ENCODE measurements at places on chromosomes 1 and 21.
A peak's percentile ranks its signal among the peaks of the same experiment; 100 is the strongest.

GRCh38 chr1:6110326-6110725, 64.6 kb downstream of the KCNAB2 start:
- DNase-seq = no peak

- DNase-seq = no peak
Measured at GRCh38 chr1:28579401-28579800, 12.7 kb upstream of the RAB42 start.

- no peak for DNase-seq
Measured at GRCh38 chr1:74714429-74715235, 18.2 kb downstream of the CRYZ start.

DNA sequence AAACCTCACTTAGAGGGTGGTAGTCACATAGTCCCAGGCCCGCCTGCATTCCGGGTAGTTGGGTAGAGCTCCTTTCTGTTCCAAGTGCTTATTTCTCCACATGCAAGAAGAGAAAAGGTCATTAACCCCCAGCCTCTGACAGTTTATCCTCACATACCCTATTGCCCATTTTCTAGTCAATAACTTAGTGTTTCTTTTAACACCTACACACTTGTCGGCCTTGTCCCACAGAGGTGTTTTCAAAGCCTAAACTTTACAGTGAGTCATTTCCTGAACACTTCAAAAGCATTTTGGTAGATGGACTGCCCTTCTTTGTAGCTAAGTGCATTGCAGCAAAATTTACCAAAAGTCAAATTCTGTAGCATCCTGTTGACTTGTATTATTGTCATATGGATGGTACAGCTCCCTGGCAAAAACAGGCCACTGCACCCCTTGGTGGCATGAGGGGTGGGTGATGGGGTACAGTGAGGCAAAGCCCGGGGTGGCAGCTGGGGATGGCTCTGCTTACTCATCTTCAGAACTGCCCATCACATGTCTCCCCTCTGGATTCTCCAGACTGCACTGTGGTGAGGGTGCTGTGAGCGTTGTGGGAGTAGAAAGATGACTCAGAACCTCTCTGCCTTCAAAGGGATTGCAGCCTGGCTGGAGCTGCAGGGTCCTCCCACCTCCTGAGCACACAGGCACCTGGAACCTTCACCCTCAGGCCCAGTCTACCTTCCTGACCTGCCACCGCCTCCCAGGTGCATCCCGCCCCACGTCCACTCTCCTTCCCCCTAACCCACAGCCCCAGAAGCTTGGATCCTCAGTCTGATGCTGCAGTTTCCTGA, 45.8 kb upstream of the DMRTB1 start:
- no peak for DNase-seq

DNA sequence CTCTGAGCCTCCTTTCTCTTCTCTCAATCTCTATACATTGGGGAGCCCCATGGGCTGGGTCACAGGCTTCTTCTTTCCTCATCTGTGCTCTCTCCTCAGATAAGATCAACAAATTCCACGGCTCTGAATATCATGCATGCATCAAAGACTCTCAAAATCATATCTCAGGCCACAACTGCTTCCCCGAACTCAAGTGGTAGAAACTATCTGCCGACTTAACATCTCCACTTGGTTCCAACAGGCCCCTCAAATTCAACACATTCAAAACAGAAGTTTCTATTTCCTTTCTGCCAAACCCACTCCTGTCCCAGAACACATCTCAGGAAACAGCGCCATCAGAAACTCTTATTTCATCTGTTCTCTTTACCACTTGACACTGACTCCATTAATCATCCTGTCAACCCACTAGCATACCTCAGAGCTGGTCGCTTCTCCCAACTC, 16.7 kb downstream of the DDX59 start:
- no peak for DNase-seq

DNA sequence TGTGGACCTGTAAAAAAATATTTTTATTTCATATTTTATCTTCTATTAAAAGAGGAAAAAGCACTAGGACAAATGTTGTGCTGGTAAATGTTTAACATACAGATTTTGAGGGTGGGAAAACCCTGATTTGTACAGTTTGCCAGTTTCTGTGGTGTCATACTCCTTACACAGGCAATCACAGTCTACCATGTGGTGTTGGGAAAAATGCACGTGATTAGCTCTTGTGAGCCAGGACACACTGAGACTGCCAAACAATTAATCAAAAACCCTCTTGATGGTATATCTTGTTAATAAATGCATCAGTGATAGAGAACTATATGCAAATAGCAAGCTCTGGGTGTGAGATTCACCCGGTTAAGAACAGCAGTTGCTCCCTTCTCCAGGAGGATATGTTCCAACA, 136.5 kb upstream of the ZC3H11B start:
- no peak for DNase-seq

- DNase-seq = no peak
Measured at GRCh38 chr1:29601021-29601420, 364.7 kb downstream of the PTPRU start.

- DNase-seq = peak; percentile 99
Measured at GRCh38 chr1:151047591-151047924, at the start of gene C1orf56. C1orf56 (plus strand) TSS chr1:151047751; CDS start chr1:151047848, 97 bp downstream.

DNA sequence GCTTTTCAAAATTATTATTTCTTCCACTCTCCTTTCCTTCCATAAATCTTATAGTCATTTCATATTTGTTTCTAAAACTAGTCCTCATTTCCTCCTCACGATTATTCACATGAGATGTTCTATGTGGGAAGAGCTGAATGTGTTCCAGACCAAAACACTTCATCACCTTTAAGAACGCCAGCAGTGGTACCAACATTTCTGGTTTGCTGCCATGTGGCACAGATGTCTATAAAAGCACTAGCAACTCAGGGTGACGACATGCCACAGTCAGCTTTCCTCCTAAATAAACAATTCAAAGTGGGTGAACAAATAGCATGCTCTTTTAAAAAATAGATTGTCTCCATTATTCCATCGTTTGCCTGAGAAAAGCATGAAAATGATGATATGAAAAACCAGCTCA, 1217.8 kb upstream of the ADGRL2 start:
- no peak for DNase-seq

GRCh38 chr1:227562933-227563323, 428 bp upstream of the ZNF678 start:
- DNase-seq = no peak

- no peak for DNase-seq
Measured at GRCh38 chr1:115230281-115230680, 107.8 kb downstream of the NGF start.

GRCh38 chr1:235597867-235598553, 51.6 kb downstream of the GNG4 start:
- DNase-seq = no peak

DNA sequence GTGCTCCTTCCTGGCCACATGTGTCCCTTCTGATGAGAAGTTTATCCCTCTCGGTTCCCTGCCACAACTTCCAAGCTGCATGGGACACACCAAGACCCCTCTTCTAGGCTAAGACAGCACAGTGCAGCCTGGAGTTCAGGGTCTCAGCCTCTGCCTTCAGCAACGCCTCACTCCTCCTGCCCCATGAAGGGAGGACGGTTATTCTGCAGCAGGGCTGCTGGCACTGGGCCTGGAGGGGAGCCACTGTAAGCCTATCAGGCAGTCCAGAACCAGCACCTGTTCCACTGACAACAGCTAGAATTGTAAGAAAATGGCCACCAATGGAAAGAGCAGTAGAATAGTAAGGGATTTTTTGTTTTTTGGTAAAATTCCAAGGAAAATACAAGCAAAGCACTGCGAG, 72.3 kb downstream of the GALNT2 start:
- DNase-seq = no peak

DNA sequence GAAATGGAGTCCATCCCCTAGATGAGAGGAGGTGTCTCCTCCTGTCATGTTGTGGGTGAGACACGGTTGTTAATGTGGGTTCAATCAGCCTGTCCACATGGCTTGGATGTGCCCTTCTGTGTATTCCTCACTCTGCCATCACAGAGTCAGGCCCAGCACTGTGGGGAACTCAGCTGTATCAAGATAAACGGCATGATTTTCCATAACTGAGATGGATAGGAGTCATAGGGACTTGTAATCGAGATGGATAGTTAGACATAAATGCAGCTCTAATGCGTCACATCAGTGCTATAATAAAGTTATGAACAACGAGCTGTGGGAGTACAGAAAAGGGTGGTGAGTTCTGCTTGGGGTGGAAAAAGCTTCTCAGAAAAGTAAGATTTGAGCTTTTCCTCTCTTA, 152.9 kb downstream of the RWDD3 start:
- no peak for DNase-seq

GRCh38 chr1:203289281-203289981, 15.9 kb upstream of the BTG2 start:
- no peak for DNase-seq

GRCh38 chr1:209526137-209526536, 57.4 kb upstream of the CAMK1G start:
- no peak for DNase-seq

DNA sequence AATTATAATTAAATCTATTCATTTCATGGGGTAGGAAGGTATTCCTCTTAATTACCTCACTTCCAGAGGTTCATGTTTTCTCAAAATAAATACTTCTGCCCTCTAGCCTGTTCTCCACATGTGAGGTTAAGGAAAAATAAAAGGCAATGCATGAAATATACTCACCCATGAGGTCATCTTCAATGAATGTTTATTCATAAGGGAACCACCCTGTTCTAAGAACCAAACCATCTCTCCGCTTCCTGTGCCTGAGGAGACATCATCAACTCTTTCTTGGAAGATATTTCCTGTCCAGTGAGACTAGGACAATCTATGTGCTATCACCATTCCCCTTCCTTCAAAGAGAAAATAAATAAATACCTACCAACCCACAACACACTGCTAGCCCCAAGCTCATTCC, 513.7 kb upstream of the PLXNA2 start:
- DNase-seq = no peak

DNA sequence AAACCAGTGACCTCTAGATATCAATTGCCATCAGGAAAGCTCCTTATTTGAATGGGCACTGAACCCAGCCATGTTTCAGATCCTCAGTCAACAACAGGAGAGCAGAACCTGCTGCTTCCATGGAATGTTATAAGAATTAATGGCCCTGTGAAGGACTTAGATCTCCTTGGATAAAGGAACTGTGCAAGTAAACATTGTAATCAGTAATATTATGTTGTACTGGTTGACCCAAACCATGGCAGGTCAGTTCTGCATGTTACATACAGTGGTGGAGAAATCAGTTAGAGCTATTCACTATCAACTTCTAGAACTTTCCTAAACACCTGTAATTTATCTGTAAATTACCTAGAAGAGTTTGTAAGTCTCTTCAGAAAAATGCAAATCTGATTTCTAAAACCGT, 11.2 kb upstream of the CLDN8 start:
- DNase-seq = no peak

DNA sequence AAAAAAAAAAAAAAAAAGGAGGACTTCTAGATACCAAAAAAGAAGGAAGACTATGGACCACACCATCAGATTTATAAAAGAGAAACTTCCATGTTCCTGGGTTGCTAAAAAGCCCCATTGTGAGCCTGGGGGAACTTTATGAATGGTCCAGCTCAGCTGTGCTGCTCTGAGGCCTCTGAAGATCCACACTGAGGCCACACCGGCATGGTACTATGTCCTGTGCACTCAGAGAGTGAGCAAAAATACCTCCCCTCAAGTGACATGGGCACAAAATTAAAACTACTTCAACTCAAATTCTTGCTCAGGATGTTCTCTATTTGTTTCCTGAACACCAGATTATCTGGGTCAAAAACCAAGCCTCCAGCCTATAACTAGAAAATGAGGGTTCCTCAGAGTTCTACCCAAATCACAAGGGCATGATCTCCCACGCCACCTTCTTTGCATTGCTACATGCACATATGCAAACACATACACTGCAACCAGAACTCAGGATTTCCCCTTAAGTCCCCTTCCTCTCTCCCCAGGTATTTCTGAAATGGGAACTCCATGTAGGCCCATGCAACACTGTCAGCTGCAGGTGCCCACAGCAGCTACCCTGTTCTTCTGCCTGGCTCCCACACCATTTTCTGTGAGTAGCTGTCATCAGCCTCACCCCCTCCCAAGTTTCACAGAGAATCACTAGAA, 94.4 kb downstream of the SH3GLB1 start:
- DNase-seq = no peak

DNA sequence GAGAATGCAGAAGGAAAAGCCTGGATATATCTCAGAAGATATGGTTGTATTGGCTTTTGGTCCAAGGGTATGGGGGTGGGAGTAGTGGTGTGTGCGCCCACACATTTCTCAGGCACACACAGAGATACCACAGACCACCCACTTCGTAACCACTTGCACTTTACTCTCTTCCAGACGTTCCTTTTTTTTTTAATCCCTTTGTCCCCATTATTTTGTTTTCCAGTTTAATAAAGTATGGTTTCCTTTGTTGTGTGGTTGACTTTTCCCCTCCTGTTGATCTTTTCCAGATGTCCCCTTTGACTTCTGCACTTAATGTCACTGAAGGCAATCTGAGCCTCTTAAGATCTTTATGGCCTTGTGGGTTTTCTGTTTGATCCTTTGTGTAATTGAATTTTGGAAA, 10.5 kb upstream of the TARS2 start:
- no peak for DNase-seq

DNA sequence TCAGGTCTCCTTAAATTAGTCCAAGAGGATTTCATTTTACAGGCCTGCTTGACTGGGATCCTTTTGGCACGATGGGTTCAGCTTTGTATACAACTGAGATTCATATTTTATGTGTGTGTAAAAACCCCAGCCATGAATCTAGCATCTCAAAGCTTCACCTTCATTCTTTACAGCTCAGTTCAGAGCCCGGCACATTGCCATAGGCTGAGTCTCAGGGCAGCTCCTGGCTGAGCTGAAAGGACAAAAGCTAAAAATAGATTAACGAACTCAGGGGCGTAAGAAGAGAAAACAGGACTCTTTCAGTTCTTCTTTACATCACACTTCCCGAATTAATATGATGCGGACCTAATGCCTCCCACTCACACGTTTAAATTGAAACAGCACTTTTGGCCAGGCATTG, 262.8 kb upstream of the PBX1 start:
- DNase-seq = no peak

- no peak for DNase-seq
Measured at GRCh38 chr1:181160998-181161870, 72.7 kb downstream of the IER5 start.

DNA sequence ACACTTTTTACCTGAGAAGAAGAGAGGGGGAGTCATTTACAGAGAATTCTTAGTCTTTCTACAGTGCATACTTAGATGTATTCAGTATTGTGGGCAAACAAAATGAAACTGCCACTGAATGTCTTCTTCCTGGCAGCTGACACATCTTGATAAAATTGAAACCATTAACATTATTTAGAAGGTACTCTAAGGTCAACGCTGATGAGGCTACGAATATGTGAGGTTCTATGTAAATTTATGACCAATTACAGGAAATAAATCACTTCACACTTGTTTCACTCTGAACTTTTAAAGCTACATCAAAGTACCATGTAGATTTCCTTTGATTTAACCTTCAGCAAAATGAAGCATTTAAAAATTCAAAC, 51.3 kb upstream of the GFI1 start:
- DNase-seq = no peak

GRCh38 chr1:34331020-34331926, 154.6 kb downstream of the C1orf94 start:
- DNase-seq = no peak
